Kasumi-1 (cell line): ENCODE measurements at places on chromosomes 5 and 9.

GRCh38 chr5:88940713-88941112 lies 57.7 kb upstream of the MEF2C start:
- DNase-seq, result no peak

GRCh38 chr5:169765176-169765996 lies 128.3 kb downstream of the DOCK2 start:
- DNase-seq, result no peak

DNA sequence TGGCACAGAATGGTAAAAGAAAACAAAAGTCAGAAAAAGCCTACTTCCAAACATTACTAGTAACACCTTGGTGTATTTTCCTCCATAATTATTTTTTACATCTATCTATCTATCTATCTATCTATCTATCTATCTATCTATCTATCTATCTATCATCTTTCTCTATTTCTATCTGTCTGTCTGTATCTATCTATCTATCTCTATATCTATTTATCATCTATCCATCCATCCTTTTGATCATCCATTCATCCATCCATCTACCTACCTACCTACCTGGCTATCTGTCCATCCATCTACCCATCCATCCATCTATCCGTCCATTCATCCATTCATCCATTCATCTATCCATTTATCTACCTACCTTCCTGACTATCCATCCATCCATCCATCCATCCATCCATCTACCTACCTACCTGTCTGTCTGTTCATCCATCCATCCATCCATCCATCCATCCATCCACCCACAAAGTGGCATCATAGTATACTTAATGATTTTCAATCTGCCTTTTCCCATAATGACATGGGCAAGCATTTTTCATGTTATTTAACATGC lies 121.9 kb upstream of the NEK6 start:
- DNase-seq, result no peak

- no peak for DNase-seq
Observed at GRCh38 chr5:177434437-177434836, 8.0 kb downstream of the GRK6 start.

DNA sequence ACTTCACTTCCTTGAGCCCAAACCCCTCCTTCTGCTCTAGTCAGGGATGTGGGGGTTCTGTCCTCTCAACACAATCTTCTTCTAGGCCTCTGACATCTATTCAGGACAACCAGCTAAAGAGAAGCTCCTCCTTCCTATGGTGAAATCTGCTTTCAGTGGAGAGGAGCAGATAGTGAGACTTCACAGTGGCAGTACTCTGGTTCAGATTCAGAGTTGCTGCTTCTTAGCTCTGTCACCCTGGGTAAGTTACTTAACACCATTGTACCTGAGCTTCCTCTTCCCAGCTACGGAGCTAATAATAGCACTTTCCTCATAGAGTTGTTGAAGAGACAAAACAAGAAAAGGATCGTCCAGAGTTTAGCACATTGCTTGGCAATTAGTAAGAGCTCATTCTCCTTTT lies 77.3 kb upstream of the LARP1 start:
- DNase-seq, result no peak

DNA sequence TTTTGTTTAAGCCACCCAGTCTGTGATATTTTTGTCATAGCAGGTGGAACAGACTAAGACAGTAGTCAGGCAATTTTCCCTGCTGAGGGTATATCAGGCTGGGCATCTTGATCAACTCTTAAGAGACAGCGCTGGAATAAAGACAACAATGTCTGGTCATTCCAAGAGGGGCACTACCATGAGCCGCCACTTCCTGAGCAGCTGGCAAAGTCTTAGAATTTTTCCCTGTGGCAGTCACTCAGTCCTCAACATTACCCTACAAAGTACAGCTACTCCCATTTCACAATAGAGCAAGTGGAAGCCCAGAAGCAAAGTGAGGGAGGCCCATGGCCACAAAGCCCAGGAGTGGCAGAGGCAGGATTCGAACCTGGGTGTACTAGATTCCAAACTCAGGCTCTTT lies 74.8 kb downstream of the SH3PXD2B start:
- no peak for DNase-seq

- peak; percentile 71 for DNase-seq
Observed at GRCh38 chr5:58490402-58491050, 709 bp upstream of the GAPT start.

DNA sequence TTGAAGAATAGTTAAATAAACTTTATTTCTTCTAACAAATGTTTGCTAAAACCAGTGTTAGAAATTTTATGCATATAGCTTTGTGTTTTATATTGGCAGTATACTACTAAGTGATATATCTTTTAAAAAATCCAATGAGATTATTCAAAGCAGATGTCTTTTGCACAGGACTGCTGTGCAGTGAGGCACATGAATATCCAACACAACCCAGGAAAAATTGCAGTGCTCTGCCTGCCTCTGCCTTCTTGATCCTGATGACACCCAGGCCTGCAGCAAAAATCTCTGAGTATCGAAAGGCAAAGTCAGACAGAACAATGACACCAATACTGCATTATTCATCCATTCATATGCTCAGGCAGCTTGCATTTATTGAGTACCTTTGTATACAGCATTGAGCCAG lies 1076.5 kb upstream of the ARRDC3 start:
- no peak for DNase-seq

DNA sequence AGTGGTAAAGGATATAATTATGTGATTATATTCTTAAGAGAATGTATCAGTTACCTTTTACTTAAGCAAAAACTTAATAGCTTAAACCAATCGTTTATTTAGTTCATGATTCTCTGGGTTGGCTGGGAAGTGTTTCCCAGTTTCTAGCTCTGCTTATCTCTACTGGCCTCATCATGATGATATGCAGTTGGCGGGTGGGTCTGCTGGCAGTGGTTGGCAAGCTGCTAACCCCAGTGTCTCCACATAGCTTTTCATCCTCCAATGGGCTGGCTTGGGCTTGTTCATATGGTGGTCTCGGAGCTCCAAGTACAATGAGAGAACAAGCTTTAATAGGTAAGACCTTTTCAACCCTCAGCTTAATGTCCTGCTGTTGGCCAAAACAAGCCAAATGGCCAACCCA lies 43.8 kb downstream of the ABLIM3 start:
- DNase-seq, result no peak

- no peak for DNase-seq
Observed at GRCh38 chr5:82054004-82054710, 82.3 kb downstream of the ATG10 start.

GRCh38 chr9:132609829-132610228 lies 27.4 kb downstream of the BARHL1 start:
- no peak for DNase-seq

GRCh38 chr5:53048248-53048647 lies 59.1 kb downstream of the ITGA2 start:
- no peak for DNase-seq

- no peak for DNase-seq
Observed at GRCh38 chr5:55021821-55022220, 2.2 kb upstream of the GZMK start.

DNA sequence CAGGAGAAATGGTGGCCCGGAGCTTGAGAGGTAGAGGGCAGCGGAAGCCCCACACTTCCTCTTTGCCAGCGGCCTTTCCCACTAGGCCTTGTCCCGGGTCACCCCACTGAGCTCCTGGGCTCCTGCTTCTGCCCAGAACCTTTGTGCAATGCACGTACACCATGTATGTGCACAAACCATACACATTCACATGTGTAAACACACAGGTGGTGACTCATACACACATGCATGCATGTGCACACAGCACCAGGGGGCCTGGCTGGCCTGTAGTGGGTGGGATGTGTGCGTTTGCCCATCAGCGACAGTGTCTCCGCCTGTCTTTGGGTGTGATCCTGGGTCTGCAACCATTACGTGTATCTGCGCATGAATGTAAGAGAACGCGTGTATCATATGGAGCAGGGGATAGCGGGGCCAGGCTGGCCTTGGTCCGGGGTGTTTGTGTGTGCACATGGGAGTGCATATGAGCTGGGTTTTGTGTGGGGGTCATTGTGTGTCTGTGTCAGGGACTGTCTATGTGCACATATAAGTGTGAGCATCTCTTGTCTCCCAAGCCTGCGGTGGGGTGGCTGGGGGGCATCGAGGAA lies 43.7 kb downstream of the PSD2 start:
- no peak for DNase-seq

DNA sequence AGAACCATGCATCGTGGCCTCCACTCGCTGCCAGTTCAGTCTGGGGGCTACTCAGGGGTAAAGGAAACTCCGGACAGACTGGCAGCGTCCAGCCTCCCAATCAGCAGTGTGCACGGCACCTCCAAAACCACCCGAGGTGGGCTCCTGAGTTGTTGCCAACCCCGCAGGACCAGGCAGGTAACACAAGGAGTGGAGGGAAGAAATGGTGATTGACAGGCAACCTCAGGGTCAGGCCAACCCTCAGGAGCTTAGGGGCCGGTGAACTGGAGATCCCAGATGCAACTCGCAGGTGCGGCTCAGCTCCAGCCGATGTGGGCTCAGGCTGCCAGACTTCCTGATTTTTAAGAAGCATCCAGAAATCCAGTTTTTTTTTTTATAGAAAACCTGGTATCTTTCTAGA lies 37.3 kb upstream of the AKNA start:
- DNase-seq, result no peak

GRCh38 chr9:70315389-70315788 lies 56.6 kb downstream of the SMC5 start:
- no peak for DNase-seq

GRCh38 chr9:136759001-136759400 lies 958 bp upstream of the LCN8 start:
- DNase-seq, result no peak

GRCh38 chr5:27129926-27130325 lies 91.5 kb upstream of the CDH9 start:
- no peak for DNase-seq

GRCh38 chr5:139004374-139005307 lies 129.5 kb upstream of the LRRTM2 start:
- DNase-seq, result no peak

DNA sequence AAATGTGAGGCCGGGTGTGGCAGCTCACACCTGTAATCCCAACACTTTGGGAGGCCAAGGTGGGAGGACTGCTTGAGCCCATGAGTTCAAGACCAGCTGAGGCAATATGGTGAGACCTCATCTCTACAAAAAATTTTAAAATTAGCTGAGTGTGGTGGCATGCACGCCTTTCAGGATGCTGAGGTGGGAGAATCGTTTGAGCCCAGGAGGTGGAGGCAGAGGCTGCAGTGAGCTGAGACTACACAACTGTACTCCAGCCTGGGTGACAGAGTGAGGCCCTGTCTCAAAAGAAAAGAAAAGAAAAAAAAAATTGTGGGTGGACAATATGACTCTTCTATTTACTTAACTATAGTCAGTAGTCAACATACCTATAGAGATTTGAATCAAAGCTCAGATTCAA lies 4.8 kb downstream of the CHD1 start:
- DNase-seq, result no peak

- no peak for DNase-seq
Observed at GRCh38 chr9:73773896-73774295, 622.2 kb downstream of the ANXA1 start.

DNA sequence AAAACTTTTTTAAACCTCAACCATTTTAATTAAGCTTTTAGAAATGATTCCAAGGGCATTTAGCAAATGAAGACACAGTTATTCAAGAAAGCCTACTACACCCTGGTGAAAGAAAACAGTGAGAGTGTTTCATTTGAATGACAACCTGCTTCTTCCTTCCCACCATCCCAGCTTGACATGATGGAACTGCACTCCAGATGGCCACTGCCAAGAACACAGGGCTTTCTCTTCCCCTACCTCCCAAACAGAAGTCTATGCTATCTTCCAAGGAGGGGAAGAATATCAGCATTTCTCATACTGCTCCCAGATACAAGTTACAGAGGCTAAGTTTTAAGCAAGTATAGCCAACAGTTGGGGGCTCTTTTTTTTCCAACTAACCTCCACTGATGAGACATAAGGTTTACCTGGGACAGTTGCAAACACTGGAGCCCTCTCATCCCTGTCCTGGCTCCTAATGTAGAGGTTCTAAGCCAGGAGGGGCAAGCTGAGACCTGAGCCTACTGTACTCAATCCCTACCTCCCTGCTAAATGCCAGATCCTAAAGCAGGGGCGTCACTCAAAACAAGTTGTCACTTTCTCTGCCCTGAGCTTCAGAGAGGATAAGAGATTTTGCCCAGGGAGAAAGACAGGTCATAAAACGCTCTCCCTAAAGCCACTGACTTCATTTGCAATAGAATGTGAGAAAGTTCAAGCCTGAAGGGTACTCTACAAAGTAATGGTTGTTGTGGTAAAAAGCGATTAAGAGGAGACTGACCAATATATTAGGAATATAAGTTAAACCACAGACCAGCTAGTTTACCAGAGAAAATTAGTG lies 88.5 kb upstream of the SLC27A6 start:
- no peak for DNase-seq

- no peak for DNase-seq
Observed at GRCh38 chr5:157925786-157926671, 67.1 kb upstream of the CLINT1 start.

GRCh38 chr5:180636403-180637075 lies 12.9 kb downstream of the FLT4 start:
- DNase-seq, result no peak

DNA sequence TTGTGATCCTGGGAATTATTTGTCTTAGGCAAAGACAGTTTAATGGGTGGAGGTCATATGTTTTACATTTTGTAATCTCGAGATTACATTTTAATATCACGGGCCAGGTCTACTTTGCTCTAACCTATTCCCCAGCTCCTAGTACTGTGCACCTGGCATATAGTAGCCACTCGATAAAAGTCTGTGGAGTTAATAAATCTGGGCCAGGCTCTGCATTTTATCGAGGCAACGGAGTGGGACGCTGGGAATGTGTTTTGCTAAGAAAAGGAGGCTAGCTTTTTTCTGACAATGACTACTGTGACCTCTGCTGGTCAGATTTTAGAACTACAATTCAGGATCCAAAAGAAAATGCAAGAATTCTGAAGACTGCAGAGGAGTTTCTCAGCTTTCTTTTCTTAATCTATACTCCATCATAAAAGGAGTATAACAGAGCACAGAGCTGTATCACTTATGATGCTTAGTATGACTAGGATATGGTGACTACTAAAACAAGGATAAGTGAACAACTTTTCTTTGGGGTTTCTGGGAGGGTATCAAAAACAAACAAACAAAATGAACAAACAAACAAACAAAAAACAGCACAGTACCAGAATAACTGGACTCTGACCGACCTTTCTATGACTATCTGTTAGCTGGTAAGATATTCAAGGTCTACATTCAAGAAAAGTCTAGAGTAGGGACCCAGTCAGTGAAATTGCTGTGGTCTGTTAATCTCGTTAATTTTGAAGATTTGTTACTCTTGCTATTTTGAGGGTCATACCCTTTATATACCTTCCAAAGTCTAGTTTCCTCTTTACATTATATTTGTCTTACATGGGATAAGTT lies 46.1 kb upstream of the CER1 start:
- no peak for DNase-seq
